ENCODE measurements at places on chromosomes 13 and 19. TPM values are rescaled to one million over a fixed set of nuclear protein-coding genes. Genes with fewer than 3 reads are reported as not detected.

F7 gene
- total RNA-seq: not detected

LILRB5 gene
- total RNA-seq: not detected

VSTM2B gene
- total RNA-seq: not detected

NAPSA gene
- 0.73 TPM for total RNA-seq

DKKL1 gene
- not detected for total RNA-seq

HTR2A gene
- total RNA-seq: not detected

CD79A gene
- 0.10 TPM for total RNA-seq

Data from mammary microvascular endothelial cell (primary cell).